ENCODE measurements at places on chromosomes 7 and 10.

GRCh38 chr10:82932451-82932850 lies 1057.5 kb downstream of the NRG3 start:
- no peak for DNase-seq

DNA sequence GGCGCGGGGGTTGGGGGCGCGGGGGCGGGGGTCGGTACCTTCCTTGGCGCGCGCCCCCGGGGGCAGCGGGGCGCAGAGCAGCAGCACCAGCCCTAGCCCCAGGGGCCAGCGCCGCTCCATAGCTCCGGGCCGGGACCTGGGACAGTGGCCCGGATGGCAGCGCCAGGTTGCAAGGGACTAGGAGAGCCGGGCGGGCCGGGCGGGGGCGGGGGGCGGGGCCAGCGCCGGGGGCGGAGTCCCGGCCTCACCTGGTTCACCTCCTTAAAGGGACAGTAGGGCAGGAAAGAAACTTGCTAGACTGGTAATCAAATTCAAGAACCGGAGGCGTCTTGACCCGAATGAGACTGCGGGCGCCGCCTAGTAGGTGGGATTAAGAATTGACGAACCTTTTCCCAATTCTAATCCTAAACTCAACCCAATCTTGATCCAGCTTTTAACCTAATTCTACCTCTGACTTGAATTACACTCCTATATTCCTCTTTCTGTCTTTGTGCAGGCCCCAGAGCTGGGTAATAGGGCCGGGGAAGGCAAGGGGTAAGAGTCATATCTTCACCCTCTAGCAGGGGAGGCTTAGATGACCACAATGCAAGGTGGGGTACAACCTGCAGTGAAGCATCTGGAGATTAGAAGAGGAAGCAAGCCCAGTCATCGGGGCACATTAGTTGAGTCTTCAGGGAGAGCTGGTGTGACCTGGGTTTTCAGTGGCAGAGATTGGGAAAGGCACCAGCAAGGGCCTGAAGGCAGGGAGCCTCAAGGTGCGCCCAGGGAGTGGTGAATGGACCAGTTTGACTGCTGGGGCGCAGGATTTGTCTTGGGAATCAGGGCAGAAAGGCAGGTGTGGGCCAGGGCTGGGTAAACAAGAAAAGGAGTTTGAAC lies at the start of gene EPHA1:
TSS of gene EPHA1 (minus strand) at position 171 of the 876 bp plus-strand sequence. CDS start at position 120, 51 bp downstream.
- no peak for DNase-seq

GRCh38 chr7:7972128-7972527 lies 3.5 kb downstream of the GLCCI1 start:
- DNase-seq: no peak

DNA sequence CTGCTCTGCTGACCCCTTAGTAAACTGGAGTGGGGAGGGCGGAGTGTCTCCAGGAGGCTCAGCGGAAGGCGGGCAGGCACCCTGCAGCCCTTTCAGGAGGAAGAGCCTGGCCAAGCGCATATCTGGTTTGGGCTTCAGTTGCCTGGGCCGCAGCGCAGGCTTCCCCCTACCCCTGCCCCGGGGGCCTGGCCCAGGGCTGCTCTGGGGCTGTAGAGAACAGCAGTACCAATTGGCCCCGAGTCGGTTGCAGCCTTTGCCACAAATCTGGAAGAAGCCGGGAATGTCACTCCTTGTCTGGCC lies 28.1 kb upstream of the JAKMIP3 start:
- no peak for DNase-seq

GRCh38 chr10:113697595-113697994 lies 17.9 kb downstream of the CASP7 start:
- no peak for DNase-seq

- no peak for DNase-seq
Measured at GRCh38 chr7:120802751-120803150, 55.2 kb downstream of the TSPAN12 start.

DNA sequence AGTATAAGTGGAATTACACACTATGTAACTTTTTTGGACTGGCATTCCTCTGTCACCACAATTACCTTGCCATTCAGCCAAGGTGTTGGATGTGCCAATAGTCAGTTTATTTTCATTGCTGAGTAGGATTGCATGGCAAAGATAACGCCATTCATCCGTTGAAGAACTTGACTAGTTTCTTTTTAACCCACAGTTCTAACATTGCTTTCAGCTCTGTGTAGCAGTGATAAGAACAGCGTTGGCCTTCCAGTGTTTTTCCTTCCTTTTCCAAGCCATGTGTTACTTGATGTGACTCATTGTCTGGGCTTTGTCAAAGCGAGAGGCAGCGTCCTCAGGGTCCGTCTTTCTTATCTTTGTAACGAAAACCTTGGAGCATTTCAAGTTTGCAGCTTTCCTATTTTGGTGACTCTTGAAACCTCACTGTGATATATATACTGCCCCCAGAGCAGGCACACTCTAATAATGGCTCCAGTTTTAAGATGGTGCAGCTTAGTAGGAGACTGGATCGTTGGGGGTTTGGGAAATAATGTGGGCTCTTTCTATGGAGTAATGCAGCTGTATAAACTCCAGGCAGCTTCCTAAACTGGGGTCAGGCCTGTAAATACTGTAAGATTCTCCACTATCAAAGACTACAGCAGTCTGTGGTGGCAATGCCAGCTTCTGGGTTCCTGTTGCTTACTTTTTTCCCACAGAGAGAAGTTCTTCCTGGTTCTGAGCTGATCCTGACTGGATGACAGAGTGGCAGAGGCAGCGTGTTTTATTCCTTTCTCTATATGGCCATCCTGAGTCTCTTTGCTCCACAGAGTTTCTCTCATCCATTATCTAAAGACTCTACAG lies 41.7 kb downstream of the AKR1E2 start:
- no peak for DNase-seq

GRCh38 chr7:118449797-118450567 lies 225.5 kb downstream of the ANKRD7 start:
- DNase-seq: no peak

- no peak for DNase-seq
Measured at GRCh38 chr7:54904986-54905385, 113.8 kb upstream of the EGFR start.

- no peak for DNase-seq
Measured at GRCh38 chr10:20029523-20029922, 213.3 kb downstream of the PLXDC2 start.

DNA sequence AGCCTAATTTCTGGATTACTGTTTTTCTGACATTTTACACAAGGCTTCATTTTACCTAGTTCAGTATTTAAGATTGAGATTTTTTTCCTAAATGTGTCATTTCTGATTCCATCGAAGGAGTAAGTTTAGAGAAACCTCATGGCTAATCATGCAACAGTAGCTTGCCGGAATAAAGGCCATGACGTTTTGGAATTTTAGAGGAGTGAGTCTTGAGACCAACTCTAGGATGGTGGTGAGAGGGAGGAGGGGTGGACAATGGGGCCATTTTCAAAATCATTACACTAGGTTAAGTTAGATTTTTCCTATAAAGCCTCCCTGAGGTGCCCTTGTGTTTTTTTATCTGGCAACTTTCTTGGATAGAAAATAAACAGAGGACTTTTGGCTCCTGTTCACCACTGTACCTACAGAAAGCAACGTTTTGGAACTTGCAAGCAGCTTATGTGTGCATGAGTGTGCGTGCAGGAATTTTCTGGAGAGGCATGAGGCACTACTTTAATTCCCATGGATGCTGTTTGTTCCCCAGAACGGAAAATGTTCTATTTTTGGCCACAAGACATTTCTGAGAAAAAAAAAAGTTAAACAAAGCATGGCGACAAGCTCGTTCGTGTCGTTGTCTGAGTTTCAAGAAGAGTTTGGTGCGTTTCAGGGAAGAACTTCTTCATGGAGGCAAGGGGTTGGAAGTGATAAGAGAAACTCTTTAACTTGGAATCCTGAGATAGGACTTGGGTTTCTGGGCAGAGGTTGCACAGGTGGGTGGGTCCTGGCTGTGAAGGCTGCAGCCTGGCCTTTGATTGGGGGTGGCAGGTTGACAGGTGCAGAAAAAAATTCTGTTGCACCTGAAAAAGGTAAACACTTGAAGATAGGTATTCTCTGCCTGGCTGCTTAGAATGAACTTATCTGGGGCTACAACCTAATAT lies 178.1 kb downstream of the PTEN start:
- DNase-seq: no peak

GRCh38 chr7:1413936-1414639 lies 45.2 kb downstream of the MICALL2 start:
- DNase-seq: no peak

DNA sequence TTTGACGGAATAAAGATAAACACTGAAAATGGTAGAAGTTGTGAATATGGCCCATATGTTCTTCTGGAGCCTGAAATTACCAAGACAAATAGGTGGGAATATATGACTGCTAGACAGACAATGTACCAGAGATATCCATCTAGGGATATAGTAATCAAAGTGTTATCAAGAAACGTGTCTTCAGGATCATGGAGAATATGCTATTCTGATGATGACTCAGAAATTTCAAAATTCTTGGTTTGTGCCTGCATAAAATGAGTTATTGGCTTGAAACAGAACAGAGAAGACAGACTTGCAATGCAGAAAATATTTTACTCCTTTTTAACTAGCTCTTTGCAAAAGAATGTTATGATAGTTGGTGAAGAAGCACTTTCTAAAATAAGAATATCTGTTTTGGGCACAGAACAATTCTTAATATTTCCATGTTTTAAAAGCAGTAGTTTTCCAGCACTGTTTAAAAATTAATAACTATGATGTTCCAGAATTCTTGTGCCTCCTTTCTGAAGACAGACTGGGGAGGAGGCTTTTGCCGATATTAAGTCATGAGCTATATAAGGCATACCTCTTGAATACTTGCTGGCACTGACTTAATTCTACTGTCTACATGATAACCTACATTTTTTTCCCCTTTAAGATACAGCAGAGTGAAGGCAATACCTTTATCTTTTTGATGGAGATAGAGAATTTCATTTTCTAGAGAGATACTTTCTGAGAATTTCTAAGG lies 34.4 kb upstream of the CABCOCO1 start:
- no peak for DNase-seq

DNA sequence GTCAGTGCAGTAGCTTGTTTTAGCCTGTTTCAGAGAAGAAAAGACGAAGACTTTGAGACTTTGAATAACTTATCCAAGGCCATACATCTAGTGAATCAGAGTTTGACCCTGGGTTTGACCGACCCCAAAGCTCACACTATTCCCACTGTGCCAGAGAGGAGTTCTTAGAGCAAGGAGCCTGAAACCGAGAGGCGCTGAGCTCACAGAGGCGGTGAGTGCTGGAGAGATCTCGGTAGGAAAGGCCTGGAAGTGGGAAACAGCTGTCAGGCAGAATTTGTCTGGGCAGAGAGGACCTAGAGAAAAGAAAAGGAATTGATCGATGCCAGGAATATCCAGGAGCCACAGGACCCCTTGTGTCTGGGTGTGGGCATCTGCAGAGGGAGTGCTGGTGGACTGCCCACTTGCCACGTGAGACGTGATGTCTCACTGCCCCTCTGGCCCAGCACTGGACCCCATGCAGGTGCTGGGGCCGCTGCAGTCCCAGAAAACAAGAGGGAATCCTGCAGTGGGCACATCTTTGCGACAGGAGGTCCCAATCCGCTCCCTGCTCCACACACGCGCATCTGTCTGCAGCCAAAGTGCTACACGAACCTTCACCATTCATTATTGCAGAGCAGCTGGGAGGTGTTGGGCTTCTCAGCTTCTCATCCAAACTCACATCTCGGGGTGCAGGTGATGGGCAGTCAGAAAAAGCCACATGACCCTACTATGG lies 6.2 kb downstream of the CALML3 start:
- no peak for DNase-seq

DNA sequence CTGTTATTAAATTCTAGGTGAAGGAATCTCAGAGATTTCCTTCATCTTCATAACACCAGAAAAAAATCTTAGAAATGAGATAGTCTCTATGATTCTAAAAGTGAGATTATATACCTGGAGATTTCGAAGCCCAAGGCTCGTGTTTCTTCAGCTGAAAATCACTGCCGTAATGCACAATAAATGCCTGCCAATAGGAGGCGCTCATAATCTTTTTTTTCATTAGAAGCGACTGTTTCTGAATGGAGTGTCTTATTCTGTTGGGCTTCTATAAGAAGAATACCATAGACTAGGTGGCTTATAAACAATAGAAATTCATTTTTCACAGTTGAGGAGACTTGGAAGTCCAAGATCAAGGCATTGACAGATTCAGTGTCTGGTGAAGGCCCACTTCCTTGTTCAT lies 294.7 kb downstream of the PRKG1 start:
- DNase-seq: no peak

DNA sequence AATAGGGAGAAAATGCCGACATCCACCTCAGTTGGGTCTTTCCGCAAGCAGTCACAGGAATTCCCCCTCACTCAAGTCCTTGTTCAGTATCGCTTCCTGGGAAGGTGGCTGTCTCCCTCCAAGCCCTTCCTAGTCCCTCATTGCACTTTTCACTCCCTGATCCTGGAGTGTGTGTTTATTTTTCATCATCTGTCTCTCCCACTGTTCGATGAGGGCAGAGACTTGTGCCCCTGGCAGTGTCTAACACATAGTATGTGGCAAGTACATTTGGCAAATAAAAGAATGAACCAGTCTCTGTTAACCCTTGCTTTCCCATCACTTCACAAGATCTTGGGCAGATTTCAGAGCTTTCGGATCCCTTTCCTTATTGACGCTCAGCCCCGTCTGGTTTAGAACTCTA lies 24.0 kb upstream of the CACUL1 start:
- DNase-seq: no peak

- DNase-seq: no peak
Measured at GRCh38 chr7:129646369-129647021, 35.0 kb downstream of the NRF1 start.

- no peak for DNase-seq
Measured at GRCh38 chr10:126397156-126397555, 8.9 kb upstream of the ADAM12 start.

DNA sequence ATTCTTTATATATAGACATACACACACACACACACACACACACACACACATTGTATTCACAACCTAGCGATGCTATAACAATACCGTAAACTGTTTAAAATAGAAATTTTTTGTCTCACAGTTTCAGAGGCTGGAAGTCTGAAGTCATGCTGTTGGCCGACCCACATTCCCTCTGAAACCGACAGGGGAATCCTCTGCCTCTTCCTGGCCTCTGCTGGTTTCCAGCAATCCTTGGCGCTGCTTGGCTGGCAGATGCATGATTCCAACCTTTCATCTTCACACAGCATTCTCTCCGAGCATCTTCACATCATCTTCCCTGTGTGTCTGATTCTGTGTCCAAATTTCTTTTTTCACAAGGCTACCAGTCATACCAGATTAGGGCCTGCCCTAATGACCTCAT lies 94.8 kb downstream of the CCDC71L start:
- no peak for DNase-seq

DNA sequence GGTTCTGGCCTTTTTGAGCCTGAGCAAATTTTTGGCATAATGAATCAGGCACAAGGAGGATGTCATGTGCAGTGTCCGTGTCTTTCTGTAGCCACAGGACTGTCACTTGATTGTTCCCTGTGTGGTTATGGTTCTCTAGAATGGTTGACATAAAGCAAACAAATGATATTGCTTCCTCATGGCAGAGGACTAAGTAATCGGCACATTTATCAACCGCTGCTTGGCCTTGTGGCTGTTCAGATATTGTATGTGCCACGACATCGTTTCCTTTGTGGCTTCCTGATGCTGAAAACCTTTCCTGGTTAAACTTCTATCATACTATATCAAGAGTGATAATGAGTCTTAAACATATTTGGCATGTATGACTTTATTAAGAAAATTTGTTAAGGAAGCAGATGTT lies 598.8 kb downstream of the SUGCT start:
- no peak for DNase-seq
